Psoas muscle (tissue), 8 donors: ENCODE measurements at places on chromosomes 4 and X. TPM values are rescaled to one million over a fixed set of nuclear protein-coding genes. Genes with fewer than 3 reads are reported as not detected.

DNA sequence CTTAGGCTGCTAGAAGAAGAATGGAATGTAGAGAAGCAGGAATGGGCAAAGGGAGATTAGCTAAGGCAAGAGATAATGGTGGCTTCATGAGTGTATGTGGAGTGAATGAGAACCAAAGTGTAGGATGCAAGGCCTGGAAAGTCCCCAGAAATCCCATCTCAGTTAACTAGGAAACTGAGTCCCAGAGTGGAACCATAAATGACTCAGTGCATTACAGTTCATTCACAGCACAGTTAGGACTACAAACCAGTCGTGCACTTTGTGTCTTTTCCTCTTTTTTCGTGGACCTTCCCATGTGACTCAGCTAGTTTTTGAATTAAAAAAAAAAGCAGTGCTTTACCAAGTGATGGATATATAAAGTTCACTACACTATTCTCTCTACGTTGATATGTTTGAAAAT, 27.7 kb upstream of the REST start:
- no peak overlapping the region for H3K27ac ChIP-seq
- DNase-seq, result no peak
- no peaks in the 10 kb centered on the region for H3K36me3 ChIP-seq
- H3K4me3 ChIP-seq, result no peak overlapping the region
- H3K27me3 ChIP-seq, result no peaks in the 10 kb centered on the region

DNA sequence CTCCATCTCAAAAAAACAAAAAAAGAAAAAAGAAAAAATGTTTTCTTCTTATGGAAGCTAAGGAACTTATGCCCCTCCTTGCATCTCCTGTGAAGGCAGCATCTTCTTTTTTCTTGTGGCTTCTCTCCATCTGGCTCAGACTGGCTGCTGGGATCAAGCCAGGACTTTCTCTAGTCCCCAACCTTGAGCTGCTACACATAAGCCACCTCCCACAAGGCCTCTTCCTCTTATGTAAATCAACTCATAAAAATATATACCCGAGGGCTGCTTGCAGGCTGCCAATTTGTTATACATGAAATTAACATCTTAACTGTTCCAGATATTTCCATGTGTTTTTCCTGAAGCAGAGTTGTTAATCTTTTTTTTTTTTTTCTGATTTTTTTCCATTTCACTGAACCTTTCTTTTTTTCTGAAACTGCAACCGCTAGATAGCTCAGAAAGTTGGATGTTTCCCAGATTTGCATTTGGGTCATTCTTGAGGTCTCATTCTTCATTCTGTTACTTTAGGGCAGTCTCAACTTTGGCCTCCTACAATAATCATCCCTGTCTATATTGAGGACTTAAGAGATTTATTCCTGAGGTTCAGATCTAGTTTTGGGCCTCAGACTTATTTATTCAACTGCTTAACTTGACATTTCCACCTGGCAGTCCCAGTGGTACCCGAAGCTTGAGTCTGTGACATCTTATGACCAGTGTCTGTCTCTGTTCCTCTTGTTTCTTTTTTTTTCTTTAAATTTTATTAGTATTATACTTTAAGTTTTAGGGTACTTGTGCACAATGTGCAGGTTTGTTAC, 10.3 kb downstream of the SNX25 start:
- no peak for DNase-seq
- no peak overlapping the region for H3K4me3 ChIP-seq
- H3K36me3 ChIP-seq, result no peaks in the 10 kb centered on the region
- H3K27ac ChIP-seq, result no peak overlapping the region
- H3K27me3 ChIP-seq, result no peaks in the 10 kb centered on the region
- peaks cover 31% of the 10 kb centered on the region for H3K4me1 ChIP-seq

DNA sequence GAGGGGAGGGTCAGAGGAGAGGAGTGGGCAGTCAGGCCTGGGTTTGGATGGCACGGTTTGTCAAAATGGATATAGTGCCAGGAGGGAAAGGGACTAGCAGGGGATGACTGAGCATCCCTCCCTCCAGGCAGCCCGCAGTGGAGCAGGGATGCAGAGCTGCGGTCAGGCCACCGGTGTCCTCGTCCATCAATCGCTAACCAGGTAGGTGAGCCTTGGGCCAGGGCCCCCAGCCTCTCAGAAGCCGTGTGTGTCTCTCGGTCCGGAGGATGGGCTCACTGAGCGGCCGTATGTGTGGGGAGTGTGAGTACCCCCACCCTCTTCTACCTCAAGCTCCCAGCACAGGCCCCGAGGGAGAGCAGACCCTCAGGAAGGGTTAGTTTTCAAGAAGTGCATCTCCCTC, 538 bp upstream of the CYTL1 start:
- no peaks in the 10 kb centered on the region for H3K36me3 ChIP-seq
- no peaks in the 10 kb centered on the region for H3K4me1 ChIP-seq
- no peak overlapping the region for H3K27ac ChIP-seq

GRCh38 chrX:151402719-151403390, 5.8 kb downstream of the VMA21 start:
- H3K27ac ChIP-seq, result no peak overlapping the region
- no peaks in the 10 kb centered on the region for H3K27me3 ChIP-seq
- H3K4me3 ChIP-seq, result no peak overlapping the region
- H3K4me1 ChIP-seq, result no peaks in the 10 kb centered on the region
- peak; percentile 39 for DNase-seq

GRCh38 chrX:31228415-31228832, 156.6 kb upstream of the FTHL17 start:
- no peaks in the 10 kb centered on the region for H3K36me3 ChIP-seq
- DNase-seq, result no peak
- H3K27me3 ChIP-seq, result no peaks in the 10 kb centered on the region
- peaks cover 9% of the 10 kb centered on the region for H3K4me1 ChIP-seq

DNA sequence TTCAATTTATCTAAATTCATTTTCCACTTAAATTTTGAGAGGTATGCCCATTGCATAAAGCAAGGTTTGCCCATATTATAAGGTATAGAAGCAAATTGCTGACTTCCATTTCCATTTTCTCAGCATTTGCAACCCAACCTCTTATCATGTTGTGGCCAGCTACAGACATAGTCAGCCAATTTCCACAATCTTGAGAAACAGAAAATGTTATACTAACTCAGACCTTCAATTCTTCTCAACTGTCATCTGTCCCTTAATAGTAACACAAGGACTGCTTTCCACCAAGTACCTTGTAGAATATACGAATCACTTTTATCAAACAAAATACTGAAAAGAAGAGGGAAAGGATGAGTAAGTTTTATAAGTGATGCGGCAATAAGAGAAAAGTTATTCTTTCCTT, 11.2 kb upstream of the GRIA3 start:
- no peak overlapping the region for H3K4me3 ChIP-seq
- no peak for DNase-seq
- H3K4me1 ChIP-seq, result no peaks in the 10 kb centered on the region
- no peak overlapping the region for H3K27ac ChIP-seq

DNA sequence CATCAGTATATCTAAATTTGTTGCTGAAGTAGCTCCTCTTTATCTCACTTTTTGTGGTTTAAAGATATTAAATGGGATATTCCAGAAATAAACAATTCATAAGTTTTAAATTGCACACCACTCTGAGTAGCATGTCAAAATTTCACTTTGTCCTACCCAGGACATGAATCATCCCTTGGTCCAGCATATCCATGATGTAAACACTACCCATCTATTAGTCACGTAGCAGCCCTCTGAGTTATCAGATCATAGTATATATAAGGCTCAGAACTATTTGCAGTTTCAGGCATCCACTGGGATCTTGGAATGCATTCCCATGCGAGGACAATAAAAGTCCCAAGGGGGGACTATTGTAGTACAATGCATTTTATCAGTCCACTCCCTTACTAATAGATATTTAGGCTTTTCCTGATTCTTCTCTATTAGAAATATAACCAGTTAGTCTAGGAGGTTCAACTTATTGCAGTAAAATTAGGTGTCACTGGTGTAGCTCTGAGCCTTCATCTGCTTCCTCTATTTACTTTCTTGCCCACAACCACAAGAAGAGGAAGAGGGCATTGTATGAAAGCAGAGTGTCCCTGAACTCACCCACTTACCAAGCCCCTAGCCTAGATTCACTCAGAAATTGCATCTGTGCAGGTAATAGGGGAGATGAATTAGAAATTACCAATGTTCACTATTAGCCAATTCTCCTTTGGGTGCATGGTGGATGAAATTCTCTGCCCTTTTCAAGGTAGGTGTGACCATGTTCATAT, 409.8 kb upstream of the GALNT7 start:
- H3K4me3 ChIP-seq, result no peak overlapping the region
- H3K27ac ChIP-seq, result no peak overlapping the region
- H3K36me3 ChIP-seq, result no peaks in the 10 kb centered on the region
- DNase-seq, result no peak
- H3K27me3 ChIP-seq, result no peaks in the 10 kb centered on the region

GRCh38 chr4:156018383-156018782, 64.7 kb upstream of the CTSO start:
- no peaks in the 10 kb centered on the region for H3K27me3 ChIP-seq
- no peaks in the 10 kb centered on the region for H3K4me1 ChIP-seq
- DNase-seq, result no peak

GRCh38 chrX:73799888-73800287, 236.9 kb downstream of the CHIC1 start:
- no peaks in the 10 kb centered on the region for H3K4me1 ChIP-seq
- DNase-seq, result no peak
- no peak overlapping the region for H3K27ac ChIP-seq
- no peaks in the 10 kb centered on the region for H3K36me3 ChIP-seq
- no peak overlapping the region for H3K4me3 ChIP-seq

- no peaks in the 10 kb centered on the region for H3K4me1 ChIP-seq
- H3K27me3 ChIP-seq, result no peaks in the 10 kb centered on the region
- no peak overlapping the region for H3K4me3 ChIP-seq
- no peaks in the 10 kb centered on the region for H3K36me3 ChIP-seq
- H3K27ac ChIP-seq, result no peak overlapping the region
These were observed 641.1 kb downstream of the RAPGEF2 start for GRCh38 chr4:159743971-159744370.

- peaks cover 2% of the 10 kb centered on the region for H3K27me3 ChIP-seq
- peaks cover 7% of the 10 kb centered on the region for H3K4me1 ChIP-seq
These were observed 17.7 kb downstream of the SPON2 start for GRCh38 chr4:1154523-1155182.

GRCh38 chrX:108199691-108200090, 108.1 kb downstream of the ATG4A start:
- H3K4me3 ChIP-seq, result no peak overlapping the region
- no peaks in the 10 kb centered on the region for H3K4me1 ChIP-seq
- no peaks in the 10 kb centered on the region for H3K27me3 ChIP-seq
- DNase-seq, result no peak
- H3K36me3 ChIP-seq, result no peaks in the 10 kb centered on the region

DNA sequence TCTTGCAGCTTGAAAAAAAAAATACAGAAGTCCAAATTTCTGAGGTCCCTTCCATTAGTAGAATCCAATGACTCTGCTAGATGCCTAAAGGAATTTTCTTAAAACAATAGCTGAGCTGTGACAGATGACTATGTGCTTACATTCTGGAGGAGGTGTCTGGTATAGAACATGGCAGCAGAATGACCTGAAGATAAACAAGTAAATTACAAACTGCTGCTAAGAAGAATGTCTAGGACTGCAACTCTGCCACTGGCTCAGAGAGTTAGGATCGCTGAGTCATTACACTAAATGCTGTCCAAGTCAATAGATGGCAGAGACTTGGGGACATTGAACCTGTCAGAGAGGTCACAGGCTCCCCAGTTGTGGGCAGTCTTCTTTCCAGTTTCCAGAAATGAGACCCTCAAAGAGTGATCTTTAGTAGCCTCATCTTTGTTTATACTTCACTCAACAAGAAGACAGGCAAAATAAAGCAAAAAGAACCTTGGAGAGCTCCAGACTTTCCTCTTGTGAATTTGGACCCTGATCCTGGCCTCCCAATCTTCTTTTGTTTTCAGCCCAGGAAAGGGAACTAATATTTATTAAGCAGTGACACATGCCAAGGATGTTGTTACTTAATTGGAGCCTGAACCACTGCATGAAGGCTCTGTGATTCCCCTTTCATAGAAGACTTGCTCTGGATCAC, 56.4 kb upstream of the SCML1 start:
- no peak overlapping the region for H3K4me3 ChIP-seq
- H3K27ac ChIP-seq, result no peak overlapping the region
- H3K36me3 ChIP-seq, result no peaks in the 10 kb centered on the region
- DNase-seq, result no peak

DNA sequence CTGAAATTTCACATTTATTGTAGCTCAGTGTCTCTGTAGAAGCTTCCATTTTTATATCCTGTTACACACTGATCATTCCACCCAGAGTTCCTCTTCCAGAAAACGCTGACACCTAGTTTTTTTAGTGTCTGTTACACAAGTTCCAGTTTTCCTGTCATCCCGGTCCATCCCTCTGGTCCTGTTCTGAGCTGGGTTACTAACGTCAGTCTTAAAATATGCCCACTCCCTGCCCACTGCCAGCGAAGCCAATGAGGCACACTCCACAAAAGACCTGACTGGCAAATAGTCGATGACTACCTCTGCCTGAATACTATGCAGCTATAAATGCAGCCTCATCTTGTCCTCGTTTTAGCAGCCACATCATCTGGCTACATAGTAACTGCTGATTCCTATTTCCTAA, 30.9 kb upstream of the DDX3X start:
- H3K36me3 ChIP-seq, result no peaks in the 10 kb centered on the region
- H3K27ac ChIP-seq, result no peak overlapping the region
- H3K4me1 ChIP-seq, result no peaks in the 10 kb centered on the region
- H3K27me3 ChIP-seq, result no peaks in the 10 kb centered on the region
- DNase-seq, result no peak

GRCh38 chrX:2147928-2148327, 352.8 kb downstream of the DHRSX start:
- H3K36me3 ChIP-seq, result no peaks in the 10 kb centered on the region
- no peak overlapping the region for H3K4me3 ChIP-seq
- H3K27ac ChIP-seq, result no peak overlapping the region
- H3K4me1 ChIP-seq, result no peaks in the 10 kb centered on the region
- no peak for DNase-seq

- H3K4me3 ChIP-seq, result no peak overlapping the region
- H3K4me1 ChIP-seq, result no peaks in the 10 kb centered on the region
- DNase-seq, result no peak
- peaks cover 7% of the 10 kb centered on the region for H3K27me3 ChIP-seq
- no peak overlapping the region for H3K27ac ChIP-seq
- H3K36me3 ChIP-seq, result no peaks in the 10 kb centered on the region
These were observed 43.1 kb downstream of the SRPX2 start for GRCh38 chrX:100687128-100687527.

BLOC1S4 gene
- total RNA-seq, result 9.3 TPM

RAB41 gene
- total RNA-seq, result not detected

GPR143 gene
- not detected for total RNA-seq

CENPVL1 gene
- not detected for total RNA-seq

GPM6B gene
- 1.6 TPM for total RNA-seq
